ENCODE measurements at places on chromosomes 12 and 14.

DNA sequence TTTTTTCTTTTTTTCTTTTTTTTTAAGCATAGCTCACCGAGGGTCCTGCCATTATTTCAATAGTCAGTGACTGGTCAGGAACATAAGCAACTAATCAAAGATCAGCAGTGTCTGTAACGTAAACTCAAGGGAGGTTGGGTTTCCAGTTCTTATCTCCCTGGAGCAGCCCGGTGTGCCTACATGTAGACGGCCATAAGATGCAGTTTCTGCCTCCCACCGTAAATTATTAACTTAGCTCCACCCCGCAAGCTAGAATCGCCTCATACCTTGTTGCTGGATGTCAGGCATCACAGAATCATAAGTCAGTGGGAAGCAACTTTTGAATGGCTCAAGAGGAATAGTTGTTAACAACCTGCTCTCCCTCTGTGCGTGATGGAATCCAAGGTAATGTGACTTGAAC is at the start of gene MYO1H:
Gene MYO1H, plus strand, starts transcription at position 312 of the 400 bp plus-strand sequence. Its CDS starts 61 bp downstream, at position 373.
- DNase-seq, result peak; percentile 35

DNA sequence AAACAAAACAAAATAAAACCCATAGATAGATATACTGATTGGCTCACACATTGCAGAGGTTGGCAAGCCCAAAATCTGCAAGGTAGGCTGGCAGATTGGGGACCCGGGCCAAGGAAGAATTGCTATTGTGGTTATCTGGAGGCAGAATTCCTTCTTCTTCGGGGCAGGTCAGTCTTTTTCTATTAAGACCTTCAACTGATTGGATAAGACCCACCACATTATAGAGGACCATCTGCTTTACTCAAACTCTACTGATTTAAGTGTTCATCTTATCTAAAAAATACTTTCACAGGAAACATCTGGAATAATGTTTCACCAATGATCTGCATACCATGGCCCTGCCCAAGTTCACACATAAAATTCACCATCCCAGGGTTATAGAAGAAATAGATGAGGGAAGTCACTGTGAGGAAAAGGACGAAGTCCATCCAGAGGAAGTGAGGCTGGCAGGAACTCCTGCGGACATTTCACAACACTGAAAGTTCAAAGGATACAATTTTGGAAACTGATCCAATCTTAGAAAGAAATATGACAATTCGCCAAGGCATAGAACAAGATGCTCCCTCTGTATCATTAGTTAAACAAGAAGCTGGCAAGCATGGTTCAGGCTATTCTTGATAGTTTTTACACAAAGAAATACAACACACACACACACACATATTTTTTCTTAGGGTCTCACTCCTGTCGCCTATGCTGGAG is 127.6 kb upstream of the MED13L start:
- DNase-seq, result no peak

- peak; percentile 85 for DNase-seq
Observed at GRCh38 chr12:100154474-100155247, 12.0 kb upstream of the BLTP3B start.

GRCh38 chr14:91154851-91155625 is 41.2 kb downstream of the DGLUCY start:
- DNase-seq, result peak; percentile 40

Data from K562 (cell line).